Omental fat pad (tissue), 4 donors: ENCODE measurements at places on chromosomes 12 and 14.

DNA sequence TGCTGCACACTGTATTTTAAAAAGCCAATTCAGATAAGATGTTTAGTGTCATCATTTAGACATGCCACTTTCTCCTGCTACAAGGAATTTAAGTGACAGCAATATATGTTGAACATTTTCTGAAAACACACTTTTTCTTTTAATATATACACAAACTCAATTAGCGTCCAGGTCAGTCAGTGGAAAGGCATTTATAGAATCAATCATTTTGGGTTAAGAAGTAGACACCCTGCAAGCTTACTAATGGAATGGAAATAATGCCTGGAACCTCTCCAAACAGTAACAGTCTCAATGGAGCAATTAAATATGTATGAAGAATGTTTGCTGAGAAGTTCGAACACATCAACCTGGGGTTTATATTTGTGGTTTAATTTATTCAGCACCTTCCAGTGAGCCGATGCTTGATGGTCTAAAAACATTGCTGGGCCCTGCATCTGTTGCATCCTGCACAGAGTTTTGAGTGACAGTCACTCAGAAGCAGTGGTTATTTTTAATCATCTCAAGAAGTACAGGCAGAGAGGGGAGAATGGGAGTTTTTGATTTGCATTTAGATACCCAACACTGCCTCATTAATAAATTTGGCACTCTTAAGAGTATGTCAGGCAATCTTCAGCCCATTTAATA, 410.7 kb downstream of the TMEM117 start:
- no peak for DNase-seq

- DNase-seq: no peak
Observed at GRCh38 chr14:86057018-86057667, 527.2 kb downstream of the FLRT2 start.

GRCh38 chr12:89991807-89992590, 283.4 kb upstream of the ATP2B1 start:
- no peak for DNase-seq

- DNase-seq: no peak
Observed at GRCh38 chr14:33679461-33680225, 271.2 kb downstream of the EGLN3 start.

DNA sequence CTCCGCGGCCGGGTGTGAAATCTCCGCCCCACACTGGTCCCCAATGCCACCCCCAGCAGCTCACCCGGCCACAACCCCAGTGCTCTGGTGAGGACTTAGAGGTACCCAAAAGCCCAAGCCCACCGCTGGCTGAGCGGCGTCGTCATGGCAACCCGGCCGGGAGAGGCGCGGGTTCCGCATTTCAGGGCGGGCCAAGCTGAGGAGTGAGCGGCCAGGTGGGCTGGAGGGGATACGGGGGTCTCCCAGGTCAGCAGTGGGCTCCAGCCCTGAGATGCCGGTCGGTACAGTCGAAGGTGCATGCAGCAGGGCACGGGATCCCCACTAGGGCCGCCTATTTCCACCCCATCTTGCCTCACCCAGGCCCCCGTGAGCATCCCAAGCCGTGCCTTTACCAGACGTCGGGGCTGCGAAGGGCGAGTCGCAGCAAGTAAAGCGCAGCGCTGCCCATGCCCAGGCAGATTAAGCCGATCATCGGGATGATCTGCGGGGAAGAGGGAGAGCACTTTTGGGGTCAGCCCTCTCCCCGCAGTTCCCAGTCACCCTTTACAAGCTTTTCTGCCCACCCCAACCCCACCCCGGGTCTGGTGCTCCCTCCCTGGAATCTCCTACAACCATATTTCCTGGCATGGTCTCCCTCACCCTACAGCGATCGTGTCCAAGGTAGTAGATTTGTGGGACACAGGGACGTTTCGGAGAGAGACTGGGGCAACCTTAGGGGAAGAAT, 6.9 kb downstream of the SHMT2 start:
- no peak for DNase-seq

DNA sequence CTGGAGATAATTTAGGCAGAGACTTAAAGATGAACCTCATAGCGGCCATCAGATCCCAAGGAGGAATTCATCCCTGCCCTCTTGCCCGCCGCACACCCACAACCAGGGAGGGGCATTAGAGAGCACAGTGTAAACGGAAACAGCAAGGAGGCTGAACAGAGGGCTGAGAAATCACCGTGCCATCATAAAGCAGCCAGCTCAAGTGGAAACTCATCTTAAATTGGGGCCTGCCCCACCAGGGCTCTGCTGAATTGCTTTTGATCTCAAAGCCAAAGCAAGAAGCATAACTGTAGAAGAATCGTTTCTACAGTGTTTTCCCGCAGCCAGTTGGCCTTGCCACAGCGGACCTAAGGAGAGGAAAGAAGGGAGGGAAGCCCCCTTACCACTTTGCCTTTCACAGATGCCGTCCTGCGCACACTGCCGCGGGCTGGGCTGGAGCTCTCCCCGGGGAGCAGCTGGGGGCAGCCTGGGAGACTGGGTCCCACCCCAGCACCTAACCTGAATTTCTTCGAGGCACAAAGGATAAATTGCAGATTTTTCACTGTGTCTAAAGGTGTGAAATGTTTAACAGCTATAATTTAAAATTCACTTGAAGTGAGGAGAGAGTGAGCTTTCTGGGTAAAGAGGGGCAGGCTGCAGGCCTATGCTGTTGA, 51.8 kb upstream of the MMP17 start:
- DNase-seq: no peak

- DNase-seq: no peak
Observed at GRCh38 chr14:60622210-60622916, 26.9 kb downstream of the SIX1 start.

DNA sequence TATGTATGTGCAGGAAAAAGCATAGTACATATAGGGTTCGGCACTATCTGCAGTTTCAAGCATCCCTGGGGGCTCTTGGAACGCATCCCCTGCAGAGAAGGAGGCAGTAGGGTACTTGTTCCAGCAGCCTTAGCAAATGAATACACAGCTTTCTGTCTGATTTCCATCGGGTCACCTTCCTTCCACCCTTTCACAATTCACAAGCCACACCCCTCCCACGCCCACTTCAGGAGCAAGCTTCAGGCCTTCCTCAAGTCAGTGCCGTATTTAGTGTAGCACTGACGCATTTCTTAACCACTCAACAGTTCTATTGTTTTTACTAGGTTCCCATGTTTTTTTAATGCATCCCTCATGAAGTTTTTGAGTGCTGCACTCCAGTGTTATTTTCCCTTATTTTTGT, 64.2 kb downstream of the CLMN start:
- no peak for DNase-seq

DNA sequence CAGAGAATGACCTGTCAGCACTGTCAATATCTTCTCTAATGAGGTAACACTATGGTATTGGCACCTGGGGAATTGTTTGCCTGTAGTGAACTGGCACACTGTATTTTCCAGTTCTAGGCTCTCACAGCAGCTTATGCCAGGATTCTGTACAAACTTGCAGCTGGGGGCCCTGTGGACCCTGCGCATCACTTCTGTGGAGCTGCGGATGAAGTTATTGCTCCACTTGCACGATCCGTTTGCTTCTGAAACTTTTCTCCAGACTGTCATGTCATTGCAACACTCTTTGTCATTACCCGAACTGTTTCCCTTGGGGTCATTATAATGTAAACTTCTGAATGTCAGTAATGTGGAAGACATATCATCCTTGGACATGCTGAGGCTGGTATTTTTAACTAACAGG, 3.9 kb downstream of the RNASE11 start:
- DNase-seq: no peak

- DNase-seq: no peak
Observed at GRCh38 chr12:124680863-124681778, 113.7 kb upstream of the NCOR2 start.

DNA sequence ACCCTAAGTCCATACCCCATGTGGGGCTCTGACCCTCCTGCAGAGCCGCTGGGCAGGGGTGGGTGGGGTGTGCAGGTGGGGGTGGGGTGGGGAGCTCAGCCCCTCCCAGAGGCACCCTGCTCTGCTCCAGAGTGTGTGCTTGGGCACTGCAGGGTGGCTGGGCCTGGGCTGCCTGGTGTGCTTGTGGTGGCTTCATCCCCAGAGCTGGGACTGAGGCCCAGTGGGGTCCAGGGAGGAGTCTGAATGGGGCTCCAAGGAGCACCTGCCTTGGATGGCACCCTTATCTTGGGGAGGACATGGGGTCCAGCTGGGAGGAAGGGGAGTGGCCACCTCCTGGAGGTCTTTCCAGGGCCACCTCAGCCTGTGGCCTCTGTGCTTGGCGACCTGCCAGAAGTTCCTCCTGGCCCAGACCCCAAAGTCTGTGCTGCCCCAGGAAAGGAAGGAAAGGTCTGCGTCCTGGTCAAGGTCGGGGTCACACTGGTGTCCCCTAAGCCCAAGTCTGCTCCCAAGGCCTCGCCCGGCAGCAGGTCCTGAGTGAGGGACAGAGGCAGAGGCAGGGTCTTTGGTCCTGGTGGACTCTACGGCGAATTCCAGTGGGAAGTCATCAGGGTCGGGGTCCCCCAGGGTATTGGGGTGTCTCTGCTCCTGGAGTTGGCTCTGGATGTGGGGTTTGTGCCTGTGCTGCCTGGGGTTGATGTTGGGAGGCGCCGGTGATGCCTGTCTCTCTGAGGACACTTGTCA, 373.4 kb downstream of the TMEM121 start:
- no peak for DNase-seq

- no peak for DNase-seq
Observed at GRCh38 chr12:72275526-72275925, 3.4 kb downstream of the TRHDE start.

- DNase-seq: no peak
Observed at GRCh38 chr14:69137416-69137815, 15.5 kb downstream of the DCAF5 start.

GRCh38 chr14:24392325-24393091, 6.3 kb upstream of the NYNRIN start:
- DNase-seq: no peak

DNA sequence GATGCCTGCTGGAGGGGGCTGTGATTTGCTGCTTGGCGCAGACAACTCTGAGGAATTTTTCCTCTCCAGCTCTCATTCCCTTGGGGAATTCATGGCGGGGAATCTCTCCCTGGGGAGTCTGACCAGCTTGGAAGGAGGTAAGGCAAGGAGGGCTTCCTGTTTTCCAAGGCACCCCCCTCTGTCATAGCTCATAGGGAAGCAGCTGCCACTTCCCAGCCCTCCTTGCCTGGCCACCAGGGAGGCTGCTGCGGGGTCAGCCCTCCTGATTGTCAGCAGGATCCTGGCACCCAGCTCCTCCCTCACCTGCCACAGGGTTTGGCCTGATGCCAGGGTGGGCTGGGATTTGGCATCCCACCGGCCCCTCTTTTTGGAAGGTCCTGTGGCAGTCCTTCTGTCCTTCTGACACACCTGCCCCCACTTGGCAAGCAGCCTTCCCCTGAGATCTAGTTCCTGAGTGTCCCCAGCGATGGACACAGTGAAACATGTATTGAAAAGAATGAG, 74.9 kb downstream of the TSPAN9 start:
- no peak for DNase-seq

DNA sequence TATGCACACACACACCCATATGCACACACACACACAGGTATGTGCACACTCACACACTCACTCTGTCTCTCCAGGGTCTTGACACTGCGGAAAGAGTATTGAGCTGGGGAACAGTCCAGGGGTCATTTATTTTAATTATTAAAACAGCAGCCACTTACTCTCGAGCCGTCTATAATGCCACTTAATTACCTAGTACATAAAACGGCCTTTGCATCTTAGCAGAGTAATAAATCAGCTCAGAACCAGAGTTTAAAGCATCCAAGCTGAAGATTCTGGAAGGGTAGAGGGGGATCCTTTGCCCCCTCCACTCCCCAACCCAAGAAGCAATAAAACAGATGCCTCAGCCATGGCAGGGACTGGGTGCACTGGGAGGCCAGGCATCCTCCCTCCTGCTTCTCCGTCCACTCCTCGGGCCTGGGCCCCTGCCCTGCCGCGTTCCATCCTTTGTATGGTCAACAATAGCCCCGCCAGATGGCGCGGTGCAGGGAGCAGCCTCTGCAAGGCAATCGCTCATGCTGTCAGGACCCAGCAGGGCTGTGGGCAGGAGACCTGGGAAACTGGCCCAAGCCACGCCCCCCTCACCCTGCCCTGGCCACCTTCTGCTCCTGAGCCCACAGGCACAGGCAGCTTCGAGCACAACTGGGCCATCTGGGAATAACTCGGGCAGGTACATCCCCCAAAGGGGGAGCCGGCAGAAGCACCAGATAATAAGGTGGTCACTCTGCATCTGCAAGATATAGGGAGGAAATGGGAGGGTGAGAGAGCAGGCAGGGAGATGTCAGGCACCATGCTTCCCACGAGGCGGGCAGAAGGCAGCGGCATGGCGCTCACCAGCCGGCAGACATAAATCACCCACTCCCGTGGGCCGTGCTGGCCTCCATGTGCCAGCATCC, 40.9 kb downstream of the CCDC85C start:
- DNase-seq: no peak

- no peak for DNase-seq
Observed at GRCh38 chr12:12538535-12538934, 24.1 kb downstream of the DUSP16 start.

DNA sequence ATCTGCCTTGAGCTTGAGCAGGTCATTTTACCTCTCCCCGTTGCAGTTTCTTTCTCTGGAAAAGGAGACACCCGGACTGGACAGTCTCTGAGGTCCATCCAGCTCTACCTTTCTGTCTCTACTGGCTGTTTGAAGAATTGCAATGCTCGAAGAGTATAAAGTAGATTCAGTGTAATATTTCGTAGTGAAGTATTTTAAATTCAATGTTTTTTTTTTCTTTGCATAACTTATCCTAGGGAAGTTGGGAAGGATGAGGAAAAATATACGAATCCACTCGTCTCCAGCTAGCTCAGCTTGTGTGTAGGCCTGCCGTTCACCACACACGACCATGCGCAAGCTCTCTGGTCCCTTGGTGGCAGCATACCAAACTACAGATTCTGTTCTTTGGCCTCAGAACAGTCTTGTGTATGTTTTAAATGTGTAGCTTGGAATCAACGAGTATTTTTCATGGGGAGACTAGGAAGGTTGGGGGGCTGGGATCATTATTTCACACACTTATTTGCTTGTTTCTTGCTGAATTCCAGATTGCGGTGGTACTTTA, 307.9 kb downstream of the CACNA1C start:
- DNase-seq: no peak

GRCh38 chr12:98998697-98999299, 353.7 kb downstream of the APAF1 start:
- no peak for DNase-seq

GRCh38 chr12:104340925-104341611, 37.5 kb downstream of the EID3 start:
- no peak for DNase-seq

GRCh38 chr12:76520348-76520747, 39.2 kb downstream of the OSBPL8 start:
- no peak for DNase-seq

DNA sequence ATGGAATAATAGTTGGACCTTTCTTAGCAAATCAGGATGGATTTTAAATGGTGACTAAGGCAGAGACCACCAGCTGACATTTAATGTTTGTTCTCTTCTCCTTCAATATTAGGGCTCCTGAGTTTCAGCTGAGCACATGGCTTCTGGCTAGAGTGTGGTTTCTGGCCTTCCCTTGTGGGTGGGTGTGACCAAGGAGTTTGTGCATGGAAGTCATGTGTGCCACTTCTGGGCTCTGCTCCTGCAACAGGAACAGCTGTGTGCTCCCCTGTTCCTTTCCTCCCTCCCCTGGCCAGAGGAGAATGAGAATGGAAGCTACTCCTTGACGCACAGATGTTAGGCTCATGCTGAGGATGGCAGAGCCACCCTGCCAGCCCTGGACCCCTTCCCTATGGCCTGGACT, 44.2 kb downstream of the CCDC175 start:
- DNase-seq: no peak
